Stimulated activated CD8-positive, alpha-beta memory T cell treated with anti-CD3 and anti-CD28 coated beads, Interleukin-15, amount 100 ng/mL, for 24 hours (primary cell): ENCODE measurements at places on chromosomes 13 and 19.

DNA sequence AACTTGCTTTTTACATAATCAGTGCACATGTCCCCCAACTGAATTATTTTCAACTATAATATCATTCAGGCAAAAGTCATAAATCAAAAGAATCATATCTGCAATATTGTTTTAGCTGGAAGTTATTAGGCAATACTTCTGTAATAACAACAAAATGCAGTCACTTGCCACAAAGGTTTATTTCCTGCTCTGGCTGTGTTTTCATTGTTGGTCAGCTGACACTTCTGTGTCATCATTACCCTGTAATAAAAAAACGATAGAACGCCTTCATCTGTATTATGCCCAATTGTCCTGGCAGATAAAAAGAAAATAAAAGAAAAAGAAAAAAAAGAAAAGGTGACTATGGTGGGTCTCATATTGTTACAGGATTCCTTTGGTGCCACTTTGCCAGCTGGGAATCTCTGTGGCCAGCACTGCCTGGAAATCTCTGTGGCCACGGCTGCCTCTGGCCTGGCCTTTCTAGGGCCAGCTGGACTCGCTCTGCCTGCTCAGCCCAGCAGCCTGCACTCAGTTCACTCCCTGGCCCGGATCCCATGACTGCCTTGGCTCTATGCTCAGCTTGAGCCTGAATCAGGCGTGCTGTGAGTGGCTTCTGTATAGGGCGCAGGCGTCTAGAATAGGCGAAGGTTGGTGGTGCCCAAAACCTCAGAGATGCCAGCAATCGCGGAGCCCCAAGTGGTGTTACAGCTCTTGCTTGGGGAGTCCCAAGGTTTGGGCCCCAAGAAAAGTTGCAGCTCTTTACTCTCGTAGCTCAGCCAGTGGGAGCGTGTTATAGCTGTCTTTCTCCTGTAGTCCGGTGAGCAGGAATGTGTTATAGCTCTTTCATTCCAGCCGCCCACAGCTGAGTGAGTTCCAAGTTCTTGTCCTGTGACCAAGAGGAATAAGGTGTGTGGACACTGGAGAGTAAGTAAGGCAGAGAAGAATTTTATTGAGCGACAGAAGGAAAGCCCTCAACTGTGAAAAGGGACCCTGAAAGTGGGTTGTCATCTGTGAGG lies 1227.1 kb downstream of the SLITRK1 start:
- no peak for DNase-seq

GRCh38 chr13:109781384-109782065 lies 4.9 kb downstream of the IRS2 start:
- no peak for DNase-seq

- no peak for DNase-seq
Measured at GRCh38 chr13:25046985-25047511, 48.9 kb upstream of the PABPC3 start.

GRCh38 chr13:94218537-94218936 lies 260.9 kb downstream of the DCT start:
- no peak for DNase-seq

- peak; percentile 85 for DNase-seq
Measured at GRCh38 chr19:46513461-46514236, 18.0 kb upstream of the PNMA8B start.

- no peak for DNase-seq
Measured at GRCh38 chr13:44542361-44542760, 33.8 kb downstream of the TSC22D1 start.

- no peak for DNase-seq
Measured at GRCh38 chr13:82076496-82076895, 1735.6 kb upstream of the SPRY2 start.
